Activated CD4-positive, alpha-beta memory T cell treated with anti-CD3 and anti-CD28 coated beads, Interleukin-2, amount 10 ng/mL, durations not matched to agents 7 days and 5 days (primary cell): ENCODE measurements at places on chromosomes 6 and 20.

GRCh38 chr20:55919956-55920355, 85.4 kb downstream of the CBLN4 start:
- DNase-seq: no peak

- no peak for DNase-seq
These were observed 13.3 kb downstream of the FRK start for GRCh38 chr6:116047173-116047933.

DNA sequence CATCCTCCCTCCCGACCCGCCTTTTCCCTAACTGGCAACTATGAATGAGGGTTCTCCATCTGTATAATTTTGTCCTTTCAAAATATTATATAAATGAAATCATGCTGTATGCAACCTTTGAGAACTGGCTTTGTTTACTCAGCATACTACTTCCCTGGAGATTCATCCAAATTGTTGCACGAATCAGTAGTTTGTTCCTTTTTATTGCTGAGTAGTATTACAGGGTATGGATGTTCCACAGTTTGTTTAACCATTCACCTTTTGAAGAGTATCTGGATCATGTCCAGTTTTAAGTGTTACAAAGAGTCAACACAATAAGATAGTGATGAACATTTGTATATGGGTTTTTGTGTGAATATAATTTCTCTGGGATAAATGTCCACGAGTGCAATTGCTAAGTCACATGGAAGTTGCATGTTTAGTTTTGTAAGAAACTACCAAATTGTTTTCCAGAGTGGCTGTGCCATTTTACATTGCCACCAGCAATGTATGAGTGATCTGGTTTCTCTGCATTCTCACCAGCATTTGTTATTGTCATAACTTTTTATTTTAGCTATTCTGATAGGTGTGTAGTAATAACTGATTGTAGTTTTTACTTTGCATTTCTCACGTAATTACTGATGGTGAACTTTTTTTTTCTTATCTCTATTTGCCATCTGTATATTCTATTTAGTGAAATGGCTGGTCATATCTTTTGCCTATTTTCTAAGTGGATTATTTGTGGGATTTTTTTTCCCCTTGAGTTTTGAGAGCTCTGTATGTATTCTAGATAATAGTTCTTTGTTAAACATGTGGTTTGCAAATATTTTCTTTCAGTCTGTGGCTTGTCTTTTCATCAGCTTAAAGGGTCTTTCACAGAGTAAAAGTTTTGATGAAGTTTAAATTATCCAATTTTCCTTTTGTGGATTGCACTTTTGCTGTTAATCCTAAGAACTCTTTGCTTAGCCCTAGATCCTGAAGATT, 14.4 kb upstream of the RNF24 start:
- DNase-seq: no peak

DNA sequence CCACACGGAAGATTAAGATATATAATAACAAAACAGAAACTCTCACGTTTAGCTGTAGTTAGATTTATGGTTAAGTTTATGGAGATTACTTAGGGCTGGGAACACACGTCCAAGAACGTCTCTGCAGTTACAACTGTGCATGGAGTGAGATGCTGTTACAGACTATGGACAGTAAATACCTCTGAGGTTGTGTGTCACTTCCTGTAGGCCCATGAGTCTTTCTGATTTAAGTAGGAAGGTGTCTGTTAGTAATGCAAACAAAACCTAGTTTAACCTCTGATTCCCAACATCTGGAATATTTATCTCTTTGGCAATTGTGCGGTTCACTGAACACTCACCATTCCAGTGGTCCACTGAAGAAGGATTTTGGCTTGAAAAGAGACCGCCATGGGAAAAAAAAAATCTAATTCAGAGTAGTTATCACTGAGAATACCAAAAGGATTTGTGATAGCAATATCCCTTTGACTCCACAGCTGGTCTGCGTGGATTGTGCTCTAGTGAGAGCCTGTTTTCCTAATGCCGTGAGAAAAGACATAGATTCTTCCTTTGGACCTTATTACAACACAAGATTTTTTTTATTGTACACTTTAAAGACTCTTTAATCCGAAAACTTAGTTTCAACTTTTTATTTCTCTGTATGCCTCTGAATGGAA, 478.2 kb upstream of the CITED2 start:
- DNase-seq: no peak

- no peak for DNase-seq
These were observed 322.8 kb downstream of the CD83 start for GRCh38 chr6:14440215-14440910.

GRCh38 chr6:106439459-106439858, 78.9 kb downstream of the CRYBG1 start:
- no peak for DNase-seq

- no peak for DNase-seq
These were observed 10.2 kb downstream of the DLL1 start for GRCh38 chr6:170280689-170281045.

DNA sequence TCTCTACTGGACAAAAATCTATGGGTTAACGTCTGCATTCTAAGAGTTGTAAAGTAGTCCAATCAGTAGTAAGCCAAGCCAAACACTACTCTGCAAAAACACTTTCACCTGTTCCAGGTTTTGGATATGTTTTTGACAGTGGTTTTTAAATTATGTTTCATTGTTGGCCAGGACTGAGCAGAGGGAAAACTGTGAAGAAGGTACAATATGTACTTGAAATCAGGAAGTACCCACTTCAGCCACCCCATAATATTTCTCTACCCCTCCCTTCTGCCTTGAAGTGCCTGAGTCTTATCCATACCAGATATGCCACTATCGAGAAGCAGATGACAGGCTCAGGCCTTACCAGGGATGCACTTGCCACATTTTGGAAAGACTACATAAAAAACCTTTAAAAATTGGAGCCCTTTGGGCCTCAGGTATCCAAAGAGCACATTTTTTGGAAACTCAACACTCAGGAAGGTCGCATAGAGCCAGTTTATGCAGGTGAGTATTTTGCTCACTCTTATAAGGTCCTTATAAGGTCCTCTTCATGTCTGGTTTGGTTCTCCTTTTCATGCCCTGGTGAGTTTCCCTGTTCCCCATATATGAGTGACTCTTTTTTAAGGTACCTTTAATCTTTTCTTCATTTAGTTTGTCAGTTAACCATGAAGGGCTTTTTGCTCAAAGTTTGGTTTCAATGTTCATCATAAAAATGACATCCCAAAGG, 859.3 kb upstream of the FLRT3 start:
- DNase-seq: no peak

DNA sequence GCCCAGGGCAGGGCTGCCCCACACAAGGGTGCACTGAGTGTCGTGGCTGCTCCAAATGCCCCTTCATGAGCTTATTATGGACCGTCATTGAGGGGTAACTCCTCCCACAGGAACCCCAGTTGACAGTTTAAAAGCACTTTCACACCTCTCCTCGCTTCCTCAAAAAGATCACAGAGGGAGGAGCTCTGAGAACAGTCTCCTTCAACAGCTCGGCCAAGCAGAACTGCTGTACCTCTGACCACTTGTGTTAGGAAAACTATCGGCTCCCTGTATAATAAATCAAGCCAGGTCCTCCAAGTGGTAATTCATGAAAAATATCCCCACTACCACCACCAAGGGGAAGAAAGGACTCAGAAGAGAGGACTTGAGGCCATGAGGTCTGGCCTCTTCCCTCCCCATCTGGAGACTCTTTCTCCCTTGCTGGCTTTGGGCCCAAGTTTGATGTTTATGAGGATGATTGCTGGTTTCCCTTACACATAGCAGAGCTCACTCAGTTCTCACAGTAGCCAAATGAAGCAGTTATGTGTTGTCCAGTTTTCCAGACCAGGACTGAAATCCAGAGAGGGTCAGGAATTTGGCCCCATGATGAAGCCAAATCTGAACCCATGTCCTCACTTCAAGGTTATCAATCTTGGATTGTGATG, 8.7 kb downstream of the SNX21 start:
- no peak for DNase-seq

DNA sequence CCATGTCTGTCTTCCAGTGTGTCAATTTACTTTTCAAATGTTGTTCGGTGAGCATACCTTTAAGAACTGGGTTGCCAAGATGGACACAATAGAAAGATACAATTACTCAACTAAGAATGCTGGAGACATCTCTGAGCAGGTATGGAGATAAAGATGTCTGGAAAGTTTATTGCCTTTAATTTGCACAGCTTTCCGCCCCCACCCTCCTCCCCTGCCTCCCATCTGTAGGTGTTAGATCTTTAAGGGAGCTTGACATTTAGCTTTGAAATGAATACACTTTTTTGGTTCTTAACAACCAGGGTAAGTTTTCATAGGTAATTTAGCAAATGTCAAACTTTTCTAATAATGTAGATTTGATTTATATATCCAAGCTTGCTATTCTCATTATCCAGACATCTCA, 104.4 kb downstream of the BTBD3 start:
- DNase-seq: no peak

- no peak for DNase-seq
These were observed 2.9 kb downstream of the TFAP2B start for GRCh38 chr6:50821441-50822077.

DNA sequence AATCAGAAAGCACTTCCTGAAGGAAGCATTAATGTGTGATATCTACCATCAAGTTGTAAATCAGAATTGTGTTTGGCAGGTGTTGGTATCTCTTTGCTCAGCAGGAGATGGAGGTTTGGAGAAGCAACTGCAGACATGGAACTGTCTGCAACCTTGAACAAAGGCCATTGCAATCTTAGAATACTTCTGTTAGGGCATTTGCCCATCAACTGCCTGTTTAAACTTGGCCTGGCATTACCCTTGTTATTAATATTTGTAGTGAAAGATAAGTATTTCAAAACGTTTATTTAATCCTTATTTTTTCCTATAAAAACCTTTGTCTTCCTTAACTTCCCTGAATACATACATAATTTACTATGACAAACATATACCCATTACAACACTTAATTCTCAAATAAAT, 14.1 kb downstream of the GSTA5 start:
- no peak for DNase-seq

GRCh38 chr6:10598084-10598960, 77.2 kb downstream of the GCNT2 start:
- DNase-seq: no peak
